ENCODE measurements at places on chromosomes 2 and 18. TPM values are rescaled to one million over a fixed set of nuclear protein-coding genes. Genes with fewer than 3 reads are reported as not detected.

Gene HOXD9
- total RNA-seq = not detected

Gene HAAO
- 187 TPM for total RNA-seq

Gene CAPN14
- 0.12 TPM for total RNA-seq

DNA sequence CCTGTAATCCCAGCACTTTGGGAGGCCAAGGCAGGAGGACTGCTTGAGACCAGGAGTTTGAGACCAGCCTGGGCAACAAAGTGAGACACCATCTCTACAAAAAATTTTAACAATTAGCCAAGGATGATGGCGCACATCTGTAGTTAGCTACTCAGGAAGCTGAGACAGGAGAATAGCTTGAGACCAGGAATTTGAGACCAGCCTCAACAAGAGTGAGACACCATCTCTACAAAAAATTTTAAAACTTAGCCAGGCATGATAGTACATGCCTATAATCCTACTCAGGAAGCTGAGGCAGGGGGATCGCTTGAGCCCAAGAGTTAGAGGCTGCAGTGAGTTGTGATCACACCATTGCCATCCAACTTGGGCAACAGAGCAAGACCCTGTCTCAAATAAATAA is 7.0 kb downstream of the MEMO1 start:
- DNase-seq = no peak
- H3K36me3 ChIP-seq = no peaks in the 10 kb centered on the region
- no peak overlapping the region for H3K4me3 ChIP-seq
- no peaks in the 10 kb centered on the region for H3K4me1 ChIP-seq
- no peaks in the 10 kb centered on the region for H3K27me3 ChIP-seq

Gene KLHL30
- not detected for total RNA-seq

DNA sequence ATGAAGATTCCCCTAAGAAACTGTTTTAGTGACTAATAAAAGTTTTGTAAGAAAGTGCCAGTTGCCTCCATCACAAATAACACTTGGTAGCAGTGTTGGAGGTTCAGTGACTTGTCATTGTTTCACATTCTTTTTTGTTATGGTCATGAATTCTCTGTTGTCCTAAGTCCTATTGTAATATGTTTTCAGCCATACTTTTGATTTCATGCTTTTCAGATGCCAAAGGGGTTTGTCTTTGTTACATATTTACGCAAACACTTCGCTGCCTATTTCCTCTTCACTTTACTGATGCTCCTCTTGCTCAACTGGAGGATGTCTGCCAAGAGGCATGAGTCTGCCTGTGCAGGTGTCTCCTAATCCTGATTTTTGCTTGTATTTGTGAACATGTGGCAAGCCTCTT is 66.6 kb downstream of the PHLPP1 start:
- H3K27me3 ChIP-seq = no peaks in the 10 kb centered on the region
- no peak overlapping the region for H3K4me3 ChIP-seq
- H3K36me3 ChIP-seq = no peaks in the 10 kb centered on the region
- DNase-seq = no peak
- no peaks in the 10 kb centered on the region for H3K4me1 ChIP-seq

- no peak for DNase-seq
- H3K4me1 ChIP-seq = peaks cover 24% of the 10 kb centered on the region
- no peaks in the 10 kb centered on the region for H3K36me3 ChIP-seq
- no peaks in the 10 kb centered on the region for H3K27me3 ChIP-seq
Measured at GRCh38 chr2:127193967-127194280, 26.2 kb downstream of the CYP27C1 start.

- no peaks in the 10 kb centered on the region for H3K36me3 ChIP-seq
- H3K4me1 ChIP-seq = peaks cover 23% of the 10 kb centered on the region
- no peak overlapping the region for H3K27ac ChIP-seq
- no peak for DNase-seq
- no peak overlapping the region for H3K4me3 ChIP-seq
Measured at GRCh38 chr18:58535340-58536201, 93.3 kb downstream of the ALPK2 start.

- no peaks in the 10 kb centered on the region for H3K4me1 ChIP-seq
- DNase-seq = no peak
Measured at GRCh38 chr2:23397478-23397877, 12.5 kb downstream of the KLHL29 start.

DNA sequence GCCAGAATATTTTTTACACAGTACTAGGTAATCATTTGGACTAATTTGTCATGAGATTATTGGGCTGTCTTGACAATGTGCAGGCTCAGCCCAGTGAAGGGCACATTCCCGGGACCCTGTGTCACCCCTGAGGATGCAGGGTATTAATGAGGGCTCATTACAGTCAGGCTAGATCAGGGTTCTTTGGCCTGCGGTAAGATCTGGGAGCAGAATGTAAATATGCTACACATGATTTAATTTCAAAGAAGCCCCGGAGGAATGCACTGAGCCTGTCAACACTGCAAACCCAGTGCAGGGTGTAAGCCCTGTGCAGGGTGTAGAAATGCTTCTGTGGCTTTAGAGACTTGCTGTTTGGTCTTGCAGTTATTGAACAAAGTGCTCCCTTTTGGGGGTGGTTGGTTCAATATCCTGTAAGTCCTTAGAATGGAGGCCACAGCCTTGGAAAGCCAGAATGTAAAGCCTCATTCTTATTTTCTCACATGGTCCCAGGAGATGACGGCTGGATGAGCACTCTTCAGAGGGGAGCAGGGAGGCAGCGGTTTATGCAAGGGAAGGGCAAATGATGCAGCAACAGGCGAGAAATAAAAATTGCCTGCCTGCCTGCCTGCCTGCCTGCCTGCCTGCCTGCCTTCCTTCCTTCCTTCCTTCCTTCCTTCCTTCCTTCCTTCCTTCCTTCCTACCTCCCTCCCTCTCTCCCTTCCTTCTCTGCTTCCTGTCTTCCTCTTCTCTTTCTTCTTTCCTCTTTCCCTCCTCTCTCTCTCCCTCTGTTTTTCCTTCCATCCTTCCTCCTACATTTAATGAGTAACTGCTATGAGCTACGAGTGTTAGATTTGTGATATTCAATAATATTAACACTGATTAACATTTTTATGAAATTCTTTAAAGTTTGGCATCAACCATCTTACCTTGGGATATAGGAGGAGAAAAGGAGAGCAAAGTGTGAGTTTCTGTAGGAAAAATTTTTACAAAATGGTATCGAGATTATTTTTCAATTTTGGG is 148.8 kb downstream of the VAPA start:
- no peak for DNase-seq
- no peaks in the 10 kb centered on the region for H3K36me3 ChIP-seq
- no peak overlapping the region for H3K27ac ChIP-seq
- H3K4me1 ChIP-seq = no peaks in the 10 kb centered on the region
- no peaks in the 10 kb centered on the region for H3K27me3 ChIP-seq
- no peak overlapping the region for H3K4me3 ChIP-seq

- no peak overlapping the region for H3K4me3 ChIP-seq
- no peak overlapping the region for H3K27ac ChIP-seq
- no peak for DNase-seq
- H3K27me3 ChIP-seq = no peaks in the 10 kb centered on the region
- H3K36me3 ChIP-seq = no peaks in the 10 kb centered on the region
Measured at GRCh38 chr2:236935083-236935482, 150.6 kb upstream of the COPS8 start.

- H3K27ac ChIP-seq = no peak overlapping the region
- no peak for DNase-seq
- no peak overlapping the region for H3K4me3 ChIP-seq
- H3K4me1 ChIP-seq = no peaks in the 10 kb centered on the region
- no peaks in the 10 kb centered on the region for H3K36me3 ChIP-seq
- H3K27me3 ChIP-seq = no peaks in the 10 kb centered on the region
Measured at GRCh38 chr2:60354713-60355112, 198.7 kb downstream of the BCL11A start.

GRCh38 chr2:13106302-13106701 is 389.6 kb downstream of the TRIB2 start:
- no peak for DNase-seq
- H3K4me1 ChIP-seq = no peaks in the 10 kb centered on the region
- no peak overlapping the region for H3K27ac ChIP-seq
- no peaks in the 10 kb centered on the region for H3K36me3 ChIP-seq
- no peak overlapping the region for H3K4me3 ChIP-seq

DNA sequence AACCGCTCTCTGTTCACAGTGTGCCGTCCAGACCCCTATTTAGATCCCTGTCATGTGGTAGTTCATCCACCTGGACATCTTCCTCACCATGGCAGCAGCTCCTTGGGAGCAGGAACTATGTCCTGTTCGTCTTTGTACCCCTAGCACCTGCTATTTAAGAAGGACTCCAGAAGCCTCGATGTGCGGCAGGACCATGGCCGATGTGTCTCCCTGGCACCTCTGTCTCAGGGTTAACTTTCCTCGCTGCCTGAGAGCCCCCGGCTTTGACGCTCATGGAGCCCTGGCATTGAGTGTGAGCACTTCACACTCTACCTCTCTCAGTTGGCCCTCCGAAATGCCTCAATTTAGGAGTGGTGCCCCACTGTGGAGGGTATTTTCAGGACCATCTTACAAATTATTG is 152.0 kb downstream of the FAM210A start:
- H3K27ac ChIP-seq = no peak overlapping the region
- no peak for DNase-seq
- H3K27me3 ChIP-seq = no peaks in the 10 kb centered on the region
- no peak overlapping the region for H3K4me3 ChIP-seq
- H3K4me1 ChIP-seq = no peaks in the 10 kb centered on the region

Gene IL36A
- total RNA-seq = not detected

- H3K27ac ChIP-seq = no peak overlapping the region
- peaks cover 54% of the 10 kb centered on the region for H3K36me3 ChIP-seq
- no peaks in the 10 kb centered on the region for H3K27me3 ChIP-seq
Measured at GRCh38 chr18:23553887-23554286, 32.4 kb downstream of the NPC1 start.

- no peak for DNase-seq
- peaks cover 16% of the 10 kb centered on the region for H3K36me3 ChIP-seq
- H3K4me3 ChIP-seq = no peak overlapping the region
Measured at GRCh38 chr2:101844055-101844635, 146.6 kb downstream of the MAP4K4 start.

Gene HRH4
- 0.06 TPM for total RNA-seq

Gene INPP1
- 15.0 TPM for total RNA-seq

Gene LYG1
- total RNA-seq = 0.90 TPM

Gene HNMT
- total RNA-seq = 75.4 TPM

Gene RELCH
- 9.7 TPM for total RNA-seq

Gene GYPC
- total RNA-seq = 10.0 TPM

- no peak for DNase-seq
- H3K27ac ChIP-seq = no peak overlapping the region
- H3K27me3 ChIP-seq = no peaks in the 10 kb centered on the region
- H3K4me3 ChIP-seq = no peak overlapping the region
- H3K36me3 ChIP-seq = no peaks in the 10 kb centered on the region
- no peaks in the 10 kb centered on the region for H3K4me1 ChIP-seq
Measured at GRCh38 chr2:56476509-56477071, 292.8 kb downstream of the CCDC85A start.

Gene TGFBRAP1
- 5.9 TPM for total RNA-seq

DNA sequence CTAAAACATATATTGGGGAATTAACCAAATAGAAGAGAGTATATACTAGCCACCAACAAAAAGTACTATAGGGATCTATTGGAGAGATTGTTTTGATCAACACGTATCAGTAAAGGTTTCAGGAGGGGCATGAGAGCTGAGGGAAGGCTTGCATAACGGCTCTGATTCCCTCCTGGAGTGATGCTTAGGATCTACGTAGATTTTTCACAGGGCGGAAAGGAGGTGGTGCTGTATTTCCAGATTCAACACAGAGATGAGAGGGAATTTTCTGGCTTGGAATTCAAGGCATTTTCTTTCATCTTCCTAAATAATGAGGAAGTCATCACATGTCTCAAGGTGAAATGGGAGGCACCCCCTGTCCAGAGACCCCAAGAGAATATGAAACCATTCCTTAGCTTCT is 443.8 kb downstream of the CMPK2 start:
- no peaks in the 10 kb centered on the region for H3K27me3 ChIP-seq
- no peak overlapping the region for H3K4me3 ChIP-seq
- H3K4me1 ChIP-seq = no peaks in the 10 kb centered on the region
- no peaks in the 10 kb centered on the region for H3K36me3 ChIP-seq

DNA sequence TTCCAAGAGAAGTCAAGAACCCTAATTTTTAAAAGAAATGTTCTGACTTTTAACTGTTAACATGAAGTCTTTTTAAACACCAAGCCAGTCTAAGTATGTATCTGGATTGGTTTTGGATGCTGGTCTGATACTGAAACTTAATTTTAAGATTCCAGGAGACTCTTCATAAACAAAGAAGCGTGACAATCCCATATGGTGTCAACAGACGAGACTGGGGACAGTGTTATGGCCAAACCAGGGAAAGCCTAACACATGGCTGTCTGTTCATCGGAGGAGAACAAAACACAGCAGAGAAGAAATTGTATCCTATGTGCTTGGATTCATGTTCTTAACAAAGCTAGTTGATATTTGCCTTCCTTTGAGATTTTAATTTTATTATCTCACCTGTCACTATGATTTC is 80.5 kb upstream of the UPP2 start:
- H3K36me3 ChIP-seq = no peaks in the 10 kb centered on the region
- no peak overlapping the region for H3K27ac ChIP-seq
- DNase-seq = no peak
- no peak overlapping the region for H3K4me3 ChIP-seq

Gene TSPYL6
- not detected for total RNA-seq

Gene CDCA7
- 0.31 TPM for total RNA-seq

DNA sequence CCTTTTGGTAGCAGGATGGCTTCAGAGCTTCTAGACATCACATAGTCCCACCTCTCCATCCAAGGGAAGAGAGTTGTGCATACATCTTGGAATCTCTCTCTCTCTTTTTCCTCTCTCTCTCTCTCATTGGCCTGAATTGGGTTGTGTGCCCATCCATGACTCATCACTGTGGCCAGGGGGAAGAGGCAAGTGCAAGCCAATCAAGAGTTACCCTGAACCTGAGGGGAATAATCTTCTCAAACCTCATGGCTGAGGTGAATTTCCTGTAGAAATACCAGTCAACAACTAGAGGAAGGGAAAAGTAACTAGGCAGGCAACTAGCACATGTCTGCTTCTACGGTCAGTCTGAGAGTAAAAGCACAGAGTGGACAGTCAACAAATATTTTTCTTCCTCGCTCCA is 7.3 kb upstream of the CHN1 start:
- H3K36me3 ChIP-seq = no peaks in the 10 kb centered on the region
- no peak overlapping the region for H3K27ac ChIP-seq
- H3K27me3 ChIP-seq = no peaks in the 10 kb centered on the region
- no peak for DNase-seq

- no peaks in the 10 kb centered on the region for H3K36me3 ChIP-seq
- no peak for DNase-seq
- peaks cover 4% of the 10 kb centered on the region for H3K4me1 ChIP-seq
- no peak overlapping the region for H3K4me3 ChIP-seq
- no peak overlapping the region for H3K27ac ChIP-seq
Measured at GRCh38 chr2:222802514-222803196, 58.2 kb upstream of the ACSL3 start.

GRCh38 chr18:27202741-27203140 is 17.6 kb upstream of the CHST9 start:
- peaks cover 9% of the 10 kb centered on the region for H3K4me1 ChIP-seq
- no peaks in the 10 kb centered on the region for H3K27me3 ChIP-seq
- no peaks in the 10 kb centered on the region for H3K36me3 ChIP-seq
- no peak overlapping the region for H3K4me3 ChIP-seq
- no peak overlapping the region for H3K27ac ChIP-seq

All from right lobe of liver (tissue), 6 donors.